Suppressor macrophage (primary cell): ENCODE measurements at places on chromosomes 11 and 22.

GRCh38 chr11:9905501-9905951 is 241.6 kb downstream of the SWAP70 start:
- no peak for DNase-seq

DNA sequence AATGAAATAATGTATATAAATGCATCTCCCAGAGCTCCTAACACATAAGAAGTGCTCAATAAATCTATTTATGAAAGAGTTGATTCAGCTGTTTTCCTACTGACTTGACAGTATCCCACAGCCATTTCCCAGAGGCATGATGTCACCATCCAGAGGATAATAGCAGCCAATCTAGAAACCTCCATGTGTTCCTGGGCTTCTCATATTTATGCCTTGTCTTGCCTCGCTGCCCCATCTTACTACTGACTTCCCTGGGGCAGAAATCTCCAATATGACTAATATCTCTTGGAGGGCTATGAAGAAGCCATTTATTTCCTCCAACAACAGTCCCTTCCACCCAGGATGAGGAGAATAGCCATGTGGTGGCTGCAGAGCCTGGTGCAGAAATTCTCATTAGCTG is 115.4 kb upstream of the NAV2 start:
- no peak for DNase-seq

- DNase-seq = no peak
Observed at GRCh38 chr11:3202759-3203158, 15.9 kb downstream of the MRGPRG start.

DNA sequence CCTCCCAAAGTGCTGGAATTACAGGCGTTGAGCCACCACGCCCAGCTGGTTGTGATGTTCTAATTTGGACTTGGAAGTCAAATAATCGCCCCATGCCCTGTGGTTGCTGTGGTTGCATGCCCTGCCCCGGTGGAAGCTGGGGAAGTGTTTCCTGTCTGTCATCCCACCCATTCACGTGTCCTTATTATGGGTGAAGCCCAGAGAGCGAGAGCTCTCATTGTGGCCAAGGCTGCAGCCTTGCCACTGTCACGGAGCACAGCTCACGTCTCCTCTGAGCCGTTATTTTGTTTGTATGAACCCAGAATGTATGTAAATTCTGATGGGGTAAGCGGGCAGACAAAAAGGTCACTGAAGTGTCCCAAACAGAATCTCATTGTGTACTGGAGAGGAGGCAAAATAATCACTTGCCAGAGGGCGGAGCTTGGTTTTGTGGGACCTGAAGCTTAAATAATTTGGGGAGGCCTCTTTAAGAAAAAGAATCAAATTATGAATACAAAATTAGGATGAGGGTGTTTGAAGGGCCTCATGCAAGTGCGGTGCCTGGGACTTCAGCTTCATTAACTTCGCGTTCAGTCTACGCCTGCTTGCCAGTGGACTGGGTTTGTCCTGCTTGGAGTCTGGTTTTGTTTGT is 25.8 kb upstream of the TREH start:
- DNase-seq = peak; percentile 87

- peak; percentile 77 for DNase-seq
Observed at GRCh38 chr11:130037058-130037457, 32.6 kb upstream of the APLP2 start.

DNA sequence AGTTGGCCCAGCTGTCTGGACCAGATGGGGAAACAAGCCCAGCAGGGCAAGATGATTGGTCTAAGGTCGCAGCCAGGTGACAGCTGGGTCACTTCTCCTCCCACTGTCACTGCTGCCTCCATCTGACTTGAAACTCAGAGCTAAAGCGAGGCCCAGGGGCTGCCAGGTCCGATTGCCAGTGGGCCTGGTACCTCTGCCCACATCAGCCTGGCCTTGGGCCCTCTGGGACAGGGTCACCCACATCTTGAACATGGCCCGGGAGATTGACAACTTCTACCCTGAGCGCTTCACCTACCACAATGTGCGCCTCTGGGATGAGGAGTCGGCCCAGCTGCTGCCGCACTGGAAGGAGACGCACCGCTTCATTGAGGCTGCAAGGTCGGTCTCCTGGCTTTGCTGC is 5.8 kb downstream of the SSH3 start:
- DNase-seq = no peak

DNA sequence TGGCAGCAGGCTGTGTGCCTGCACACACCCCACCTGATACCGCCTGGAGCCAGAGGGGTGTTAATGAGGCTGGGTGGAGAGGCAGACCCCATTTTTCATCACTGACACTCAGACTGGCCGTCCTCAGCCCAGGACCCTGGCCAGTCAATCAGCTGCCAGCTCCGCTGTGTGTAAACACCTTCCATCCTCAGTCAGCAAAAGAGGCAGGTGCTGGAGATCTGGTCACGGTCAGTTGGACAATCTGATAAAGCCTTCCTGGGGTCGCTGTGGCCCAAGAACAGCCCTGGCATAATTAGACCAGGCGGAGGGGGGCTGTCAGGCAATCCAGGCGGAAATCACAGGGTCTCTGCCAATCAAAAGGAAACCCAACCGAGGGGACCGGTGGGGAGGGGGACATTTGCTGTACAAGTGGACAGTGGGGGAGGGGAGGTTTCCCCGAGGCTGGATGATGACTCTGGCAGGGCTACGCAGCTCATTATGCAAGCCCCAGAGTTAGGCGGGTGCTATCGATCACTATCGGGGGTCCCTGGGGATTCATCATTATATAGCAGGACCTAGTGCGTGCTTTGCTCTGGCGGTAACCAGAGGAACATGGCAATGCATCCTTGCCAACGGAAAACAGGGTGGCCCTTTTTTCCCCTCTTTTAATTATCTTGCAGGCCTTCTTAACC is 72.9 kb downstream of the ABTB2 start:
- DNase-seq = no peak

DNA sequence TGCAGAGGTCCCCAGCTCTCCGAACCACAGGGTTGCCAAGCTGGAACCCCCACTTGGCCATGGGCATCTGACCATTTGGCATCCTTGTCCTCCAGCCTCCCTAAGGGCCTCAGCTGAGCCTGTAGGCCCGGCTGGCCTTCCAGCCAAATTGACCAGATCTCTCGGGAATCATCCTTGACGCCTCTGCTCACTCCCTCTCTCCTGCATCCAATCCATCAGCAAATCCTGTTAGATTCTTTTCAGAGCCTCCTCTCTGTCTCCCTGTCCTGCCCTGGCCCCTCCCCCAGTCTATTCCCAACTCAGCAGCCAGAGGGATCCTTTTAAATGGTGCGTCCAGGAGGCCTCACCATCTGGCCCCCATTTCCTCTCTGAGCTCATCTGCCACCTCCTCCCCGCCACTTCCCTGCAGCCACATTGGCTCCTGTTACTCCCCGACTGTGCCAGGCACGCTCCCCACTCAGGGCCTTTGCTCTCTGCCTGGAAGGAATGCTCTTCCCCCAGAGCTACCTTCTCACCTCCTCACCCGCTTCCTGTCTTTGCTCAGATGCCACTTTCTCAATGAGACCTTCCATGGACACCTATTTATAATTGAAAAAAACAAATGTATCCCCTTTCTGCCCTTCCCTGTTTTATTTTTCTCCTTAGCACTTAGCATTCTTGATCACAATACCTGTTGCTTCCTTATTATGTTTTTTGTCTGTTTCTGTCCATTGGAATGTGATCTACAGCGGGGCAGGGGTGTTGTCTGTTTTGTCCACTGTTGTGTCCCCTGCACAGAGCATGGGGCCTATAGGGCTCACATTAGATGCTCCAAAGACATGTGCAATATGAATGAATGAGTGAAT is 78.1 kb downstream of the NFAM1 start:
- DNase-seq = no peak

DNA sequence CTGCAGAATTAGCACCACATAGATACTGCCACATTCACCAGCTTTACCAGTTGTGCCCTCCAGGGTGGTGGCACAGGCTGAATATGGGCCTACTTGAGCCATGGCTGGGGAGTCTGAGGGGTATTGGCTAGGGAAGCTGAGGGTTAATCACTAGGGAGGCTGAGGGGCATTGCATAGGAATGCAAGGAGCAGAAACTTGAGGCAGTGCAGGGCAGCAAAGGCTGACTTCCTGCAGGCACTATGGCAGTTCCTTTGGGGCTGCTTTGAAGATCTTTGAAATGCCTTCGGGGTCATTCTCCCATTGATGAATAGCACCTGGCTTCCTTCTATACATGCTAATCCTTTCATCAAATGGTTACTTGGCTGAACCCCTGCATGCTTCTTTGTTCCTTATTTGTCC is 171.5 kb downstream of the RCN1 start:
- no peak for DNase-seq

- DNase-seq = no peak
Observed at GRCh38 chr11:115042002-115042401, 363.7 kb downstream of the NXPE2 start.
